ENCODE measurements at places on chromosomes 4 and X. TPM values are rescaled to one million over a fixed set of nuclear protein-coding genes. Genes with fewer than 3 reads are reported as not detected.

Gene GABRE
- total RNA-seq = 71.9 TPM

Gene ITGB1BP2
- 8.1 TPM for total RNA-seq

Gene ADAM29
- total RNA-seq = not detected

GRCh38 chr4:48470570-48470969 is 12.6 kb upstream of the SLC10A4 start:
- H3K4me1 ChIP-seq = no peaks in the 10 kb centered on the region
- no peaks in the 10 kb centered on the region for H3K27me3 ChIP-seq
- no peak overlapping the region for H3K27ac ChIP-seq
- H3K36me3 ChIP-seq = no peaks in the 10 kb centered on the region

GRCh38 chrX:103529550-103529949 is 10.3 kb upstream of the RAB40A start:
- no peaks in the 10 kb centered on the region for H3K4me1 ChIP-seq
- no peak for DNase-seq
- H3K36me3 ChIP-seq = peaks cover 5% of the 10 kb centered on the region
- H3K27ac ChIP-seq = no peak overlapping the region
